ENCODE measurements at places on chromosomes 6 and 20.

DNA sequence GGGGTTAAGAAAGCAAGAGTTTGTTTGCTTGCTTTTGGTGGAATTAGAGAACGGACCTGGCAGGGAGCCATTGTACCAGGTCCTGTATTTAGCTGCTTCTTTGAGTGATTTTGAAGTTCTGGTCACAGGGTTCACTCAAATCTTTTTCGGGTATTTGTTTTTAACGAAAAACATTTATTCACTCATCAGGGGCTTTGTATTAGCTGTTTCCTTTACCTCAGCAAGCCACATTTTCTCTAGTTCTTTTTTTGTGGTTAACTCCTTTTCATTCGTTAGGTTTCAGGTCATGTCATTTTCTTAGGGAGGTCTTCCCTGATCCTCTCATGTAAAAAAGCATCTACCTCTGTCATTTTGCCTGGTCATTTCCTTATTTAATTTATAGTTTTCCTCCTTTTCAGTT is 1502.2 kb downstream of the GRIK2 start:
- no peak for DNase-seq

DNA sequence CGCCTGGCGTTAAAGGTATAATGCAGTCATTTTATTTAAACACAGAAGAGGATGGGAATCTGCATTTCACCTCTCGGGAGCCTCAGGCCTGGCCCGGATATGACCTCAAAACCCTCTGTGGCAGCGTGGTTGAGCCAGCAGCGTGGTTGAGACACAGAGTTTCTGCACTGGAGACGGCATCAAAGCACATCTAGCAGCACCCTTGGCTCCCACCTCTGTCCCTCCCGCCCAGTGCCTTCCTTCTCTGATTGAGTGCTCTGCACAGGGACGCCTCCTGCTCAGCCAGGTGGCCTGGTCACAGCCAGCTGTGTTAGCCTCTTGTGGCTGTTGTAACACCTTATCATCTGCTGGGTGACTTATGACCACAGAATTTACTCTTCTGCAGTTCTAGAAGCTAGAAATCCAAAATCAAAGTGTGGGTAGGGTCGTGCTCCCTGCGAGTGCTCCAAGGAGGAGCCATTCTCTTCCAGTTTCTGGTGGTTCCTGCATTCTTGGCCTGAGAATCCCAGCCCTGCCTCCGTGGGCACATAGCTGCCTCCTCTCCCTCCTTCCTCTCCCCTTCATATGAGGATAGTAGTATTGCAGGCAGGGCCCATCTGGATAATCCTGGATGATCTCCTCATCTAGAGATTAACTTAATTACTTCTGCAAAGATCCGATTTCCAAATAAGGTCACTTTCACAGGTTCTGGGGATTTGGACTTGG is 156.7 kb downstream of the SYCP2 start:
- no peak for DNase-seq

GRCh38 chr6:67030861-67031260 is 1323.8 kb upstream of the EYS start:
- no peak for DNase-seq

- DNase-seq, result no peak
Measured at GRCh38 chr20:18497603-18498002, 578 bp upstream of the RBBP9 start.

DNA sequence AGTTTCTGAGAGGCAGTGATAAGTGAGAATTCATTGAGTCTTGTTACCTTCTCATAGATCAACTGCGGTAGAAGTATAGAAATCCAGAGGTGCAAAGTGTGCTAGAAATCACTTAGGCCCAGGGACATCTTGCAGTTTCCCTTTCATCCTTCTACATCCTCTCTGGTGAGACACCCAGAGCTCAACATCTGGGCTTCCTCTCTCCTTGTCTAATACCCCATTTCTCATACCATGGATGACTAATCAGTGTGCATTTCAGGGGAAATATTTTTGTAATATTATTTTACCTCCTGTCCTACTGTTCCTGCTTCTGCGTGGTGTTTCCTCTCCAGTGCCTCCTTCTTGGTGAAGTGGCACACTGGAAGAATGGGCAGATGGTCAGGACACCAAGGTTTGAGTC is 322.4 kb downstream of the TFAP2B start:
- DNase-seq, result no peak

DNA sequence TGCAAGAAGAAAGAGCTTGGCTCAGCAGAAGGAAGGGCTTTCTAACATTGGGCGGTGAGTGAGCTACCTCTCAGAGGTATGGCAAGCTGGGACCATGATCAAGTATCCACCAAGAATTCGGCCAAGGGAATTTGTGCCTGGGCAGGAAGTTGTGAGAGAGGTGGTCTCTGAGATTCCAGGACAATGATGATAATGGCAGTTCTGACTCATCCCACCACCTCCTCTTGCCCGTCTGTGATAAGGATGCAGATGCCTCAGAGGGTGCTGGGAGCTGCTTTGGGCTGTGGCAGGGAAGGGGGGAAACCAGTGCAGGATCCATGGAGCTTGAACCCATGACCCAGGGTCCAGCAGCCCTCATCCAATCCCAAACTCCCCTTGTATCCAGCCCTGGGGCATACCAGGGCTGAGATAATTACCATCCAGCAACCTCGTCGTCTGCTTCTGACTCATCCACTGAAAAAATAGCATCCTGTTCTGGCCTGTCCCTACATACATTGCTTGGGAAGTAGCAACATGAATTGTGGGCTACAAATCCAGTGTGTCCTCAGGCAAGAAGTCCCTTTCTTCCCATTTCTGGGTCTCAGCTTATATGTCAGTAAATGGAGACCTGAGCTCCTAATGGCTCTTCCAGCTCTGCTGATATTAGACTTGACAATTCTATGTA is 5.9 kb downstream of the TGM6 start:
- DNase-seq, result no peak
